ENCODE measurements at places on chromosomes 3 and 15.

DNA sequence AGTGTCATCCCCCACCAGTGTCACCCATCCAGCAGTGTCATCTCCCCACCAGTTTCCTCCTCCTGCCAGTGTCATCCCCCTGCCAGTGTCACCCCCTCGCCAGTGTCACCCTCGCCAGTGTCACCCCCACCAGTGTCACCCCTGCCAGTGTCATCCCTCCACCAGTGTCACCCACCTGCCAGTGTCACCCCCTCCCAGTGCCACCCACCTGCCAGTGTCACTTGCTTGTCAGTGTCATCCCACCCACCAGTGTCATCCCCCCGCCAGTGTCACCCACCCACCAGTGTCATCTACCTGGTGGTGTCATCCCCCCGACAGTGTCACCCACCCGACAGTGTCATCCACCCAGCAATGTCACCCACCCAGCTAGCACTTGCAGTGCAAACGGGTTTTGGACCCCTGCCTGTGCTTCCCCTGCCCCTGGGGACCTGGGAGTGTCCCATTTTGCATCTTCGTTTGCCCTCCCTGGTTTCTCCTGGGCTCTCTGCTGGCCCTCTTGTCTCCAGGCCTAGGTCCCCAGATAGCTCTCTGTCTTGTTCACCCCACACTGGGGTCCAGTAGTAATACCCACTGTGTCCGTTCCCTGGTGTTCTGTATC is 99.8 kb upstream of the PRR20G start:
- no peak for DNase-seq

DNA sequence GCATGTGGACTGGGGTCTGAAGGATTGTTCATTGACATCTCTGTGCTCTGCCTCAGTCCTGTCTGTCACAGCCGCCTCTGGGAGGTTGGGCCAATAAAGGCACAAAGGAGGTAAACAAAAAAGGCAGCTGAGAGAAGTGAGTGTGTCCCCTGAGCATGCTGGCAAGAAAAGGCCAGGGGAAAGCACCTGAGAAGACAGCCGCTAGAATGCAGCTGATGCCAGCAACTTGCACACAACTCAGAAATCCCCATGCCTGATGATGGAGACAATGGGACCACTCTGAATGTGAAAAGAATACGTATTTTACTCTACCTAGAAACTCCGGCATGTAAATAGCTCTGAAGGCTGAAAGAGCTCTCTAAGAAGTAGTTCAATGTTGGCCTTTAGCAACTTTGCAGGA is 118.7 kb downstream of the KCNH8 start:
- no peak for DNase-seq

DNA sequence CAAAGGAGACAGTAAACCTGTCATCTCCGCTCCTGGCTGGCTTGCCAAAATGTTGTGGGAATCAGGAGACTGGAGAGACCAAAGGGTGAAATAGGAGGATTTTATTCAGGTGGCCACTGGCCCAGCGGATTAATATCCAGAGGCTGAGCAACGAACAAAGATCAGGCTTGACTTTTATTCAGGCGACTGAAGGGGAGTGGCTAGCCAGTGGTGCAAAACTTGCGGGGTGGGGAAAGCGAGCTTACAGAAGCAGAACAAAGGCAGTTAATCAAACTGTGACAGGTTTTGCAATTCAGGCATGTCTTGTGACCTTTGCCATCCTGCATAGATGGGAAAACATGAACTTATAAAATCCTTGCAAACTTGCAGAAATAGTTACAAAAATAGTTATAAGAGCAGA is 19.8 kb upstream of the ACAD9 start:
- no peak for DNase-seq

- no peak for DNase-seq
Measured at GRCh38 chr15:88907111-88907510, 6.1 kb downstream of the MFGE8 start.

DNA sequence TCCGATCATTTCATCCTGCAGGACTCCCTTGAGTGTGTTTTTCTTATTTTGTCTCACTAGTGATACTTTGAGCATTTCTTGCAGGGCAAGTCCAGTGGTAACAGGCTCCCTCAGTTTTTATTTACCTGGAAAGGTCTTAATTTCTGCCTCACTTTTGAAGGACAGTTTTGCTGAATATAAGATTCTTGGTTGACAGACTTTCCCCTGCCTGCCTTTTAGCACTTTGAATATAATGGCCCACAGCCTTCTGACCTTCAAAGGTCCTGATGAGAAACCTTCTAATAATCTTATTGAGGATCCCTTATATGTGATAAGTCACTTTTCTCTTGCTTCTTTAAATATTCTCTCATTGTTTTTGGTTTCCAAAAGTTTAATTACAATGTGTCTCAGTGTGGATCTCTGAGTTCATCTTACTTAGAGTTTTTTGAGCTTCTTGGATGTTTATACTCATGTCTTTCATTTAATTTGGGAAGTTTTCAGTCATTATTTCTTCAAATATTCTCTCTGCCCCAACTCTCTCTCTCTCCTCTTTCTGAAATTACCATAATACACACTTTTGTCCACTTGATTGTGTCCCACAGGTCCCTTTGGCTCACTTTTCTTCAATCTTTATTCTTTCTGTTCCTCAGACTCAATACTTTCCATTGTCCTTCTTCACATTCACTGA is 36.3 kb upstream of the ARIH1 start:
- DNase-seq: no peak

All from psoas muscle (tissue), 8 donors.